Cardiac muscle cell (in vitro differentiated cells and primary cell): ENCODE measurements at places on chromosomes 6 and 20.

- no peak for DNase-seq
These were observed 21.7 kb downstream of the TMC2 start for GRCh38 chr20:2557873-2558580.

- peak; percentile 22 for DNase-seq
These were observed 204.2 kb downstream of the KCNQ5 start for GRCh38 chr6:72826037-72826436.

- peak; percentile 28 for DNase-seq
These were observed 12.5 kb upstream of the PCK1 start for GRCh38 chr20:57548177-57549058.

GRCh38 chr20:63411898-63412631, 50.9 kb upstream of the CHRNA4 start:
- DNase-seq = no peak

DNA sequence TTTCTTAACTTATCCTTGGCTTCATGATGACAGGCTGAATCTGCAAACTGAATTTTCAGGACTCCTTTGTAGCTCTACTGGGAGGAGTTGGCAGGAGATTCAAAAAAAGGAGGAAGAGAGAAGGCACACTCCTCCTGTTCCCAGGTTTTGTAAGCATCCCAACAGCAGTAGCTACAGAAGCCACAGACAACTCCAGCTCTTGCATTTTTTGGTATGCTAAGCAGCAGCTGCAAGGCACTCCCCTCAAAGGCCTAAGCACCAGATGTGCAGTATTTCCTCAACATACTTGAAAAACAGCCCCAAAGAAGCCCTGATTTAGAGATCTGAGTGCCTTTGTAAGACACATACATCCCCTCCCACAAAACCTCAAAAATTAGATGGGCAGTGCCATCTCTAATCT, 328.6 kb upstream of the SYNCRIP start:
- no peak for DNase-seq

DNA sequence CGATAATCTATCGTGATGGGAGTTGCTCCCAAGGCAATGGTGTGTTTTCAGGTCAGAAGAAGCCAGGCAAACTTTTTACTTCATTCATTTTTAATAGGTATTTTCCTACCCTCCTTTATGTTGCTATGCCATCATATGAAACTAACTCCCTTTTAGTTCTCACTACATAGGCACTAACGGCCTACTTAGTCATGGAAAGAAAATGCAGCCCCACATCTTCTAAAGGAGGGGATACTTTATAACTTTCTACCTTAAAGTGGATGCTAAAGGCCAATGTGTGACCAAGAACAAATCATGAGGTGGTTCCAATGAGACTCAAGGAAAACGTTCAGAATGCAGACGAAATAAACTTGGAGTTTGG, 193.8 kb downstream of the FOXA2 start:
- no peak for DNase-seq

GRCh38 chr6:82185948-82186535, 61.5 kb downstream of the IBTK start:
- peak; percentile 15 for DNase-seq

DNA sequence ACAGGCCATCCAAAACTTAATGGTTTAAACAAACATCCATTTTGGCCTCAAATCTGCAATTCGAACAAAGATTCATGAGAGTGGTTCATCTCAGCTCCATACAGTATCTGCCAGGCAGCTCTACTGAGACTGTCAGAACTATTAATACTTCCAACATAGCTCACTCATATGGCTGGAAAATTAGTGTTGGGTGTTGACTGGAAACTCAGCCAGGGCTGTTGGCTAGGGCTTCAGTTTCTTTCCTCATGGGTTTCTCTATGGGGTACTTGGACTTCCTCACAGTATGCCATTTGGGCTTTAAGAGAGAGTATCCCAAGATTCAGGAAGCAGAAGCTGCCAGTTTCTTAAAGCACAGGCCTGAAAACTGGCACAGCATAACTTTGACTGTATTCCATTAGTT, 240.3 kb downstream of the TPBG start:
- DNase-seq = no peak

DNA sequence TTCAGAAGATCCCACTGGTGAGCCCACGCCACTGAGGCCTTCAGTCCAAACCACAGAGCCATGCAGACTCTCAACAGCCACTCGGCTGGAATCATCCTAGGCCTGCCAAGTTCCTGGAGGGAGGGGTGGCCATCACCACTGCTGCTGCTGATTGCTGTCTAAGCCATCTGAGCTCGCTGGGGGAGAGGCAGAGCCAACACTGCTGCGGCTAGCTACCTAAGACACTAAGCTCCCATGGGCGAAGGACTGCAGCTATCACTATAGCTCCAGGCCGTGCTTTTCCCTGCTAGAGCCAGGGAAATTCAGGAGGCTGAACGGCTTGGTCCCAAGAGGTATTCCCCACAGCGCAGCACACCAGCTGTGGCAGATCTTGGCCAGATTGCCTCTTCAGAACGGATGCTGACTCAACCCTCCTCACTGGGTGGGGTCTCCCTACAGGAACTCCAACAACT, 73.6 kb downstream of the TBC1D32 start:
- peak; percentile 93 for DNase-seq

DNA sequence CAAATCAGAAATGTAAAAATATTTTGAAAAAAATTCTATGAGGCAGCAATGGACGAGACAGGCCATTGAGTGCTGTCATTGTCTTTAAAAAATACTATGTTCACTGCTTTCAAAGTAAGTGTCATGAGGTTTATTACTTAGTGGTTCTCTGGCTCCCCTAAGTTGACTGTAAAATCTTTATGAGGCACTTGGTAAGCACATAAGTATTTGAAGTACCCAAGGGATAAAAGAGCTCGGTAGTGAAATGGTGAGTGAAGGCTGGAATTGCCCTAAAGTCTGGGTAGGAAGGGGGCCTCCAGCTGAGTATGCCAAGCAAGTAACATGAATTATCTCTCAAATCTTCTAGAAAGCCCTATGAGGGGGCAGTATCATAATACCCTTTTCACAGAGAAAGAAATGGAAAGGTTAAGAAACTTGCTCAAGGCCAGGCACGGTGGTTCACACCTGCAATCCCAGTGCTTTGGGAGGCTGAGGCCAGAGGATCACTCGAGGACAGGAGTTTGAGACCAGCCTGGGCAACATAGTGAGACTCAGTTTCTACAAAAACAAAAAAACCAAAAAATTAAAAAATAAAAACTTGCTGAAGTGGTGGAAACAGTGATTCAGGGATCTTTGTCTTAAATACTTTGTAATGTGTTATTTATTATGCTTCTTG, 5.5 kb upstream of the CTCFL start:
- no peak for DNase-seq

- DNase-seq = no peak
These were observed 149.0 kb upstream of the FUT9 start for GRCh38 chr6:95866732-95867131.

GRCh38 chr6:163950159-163950558, 535.6 kb downstream of the QKI start:
- peak; percentile 21 for DNase-seq
